ENCODE measurements at places on chromosomes 4 and X. TPM values are rescaled to one million over a fixed set of nuclear protein-coding genes. Genes with fewer than 3 reads are reported as not detected.

DNA sequence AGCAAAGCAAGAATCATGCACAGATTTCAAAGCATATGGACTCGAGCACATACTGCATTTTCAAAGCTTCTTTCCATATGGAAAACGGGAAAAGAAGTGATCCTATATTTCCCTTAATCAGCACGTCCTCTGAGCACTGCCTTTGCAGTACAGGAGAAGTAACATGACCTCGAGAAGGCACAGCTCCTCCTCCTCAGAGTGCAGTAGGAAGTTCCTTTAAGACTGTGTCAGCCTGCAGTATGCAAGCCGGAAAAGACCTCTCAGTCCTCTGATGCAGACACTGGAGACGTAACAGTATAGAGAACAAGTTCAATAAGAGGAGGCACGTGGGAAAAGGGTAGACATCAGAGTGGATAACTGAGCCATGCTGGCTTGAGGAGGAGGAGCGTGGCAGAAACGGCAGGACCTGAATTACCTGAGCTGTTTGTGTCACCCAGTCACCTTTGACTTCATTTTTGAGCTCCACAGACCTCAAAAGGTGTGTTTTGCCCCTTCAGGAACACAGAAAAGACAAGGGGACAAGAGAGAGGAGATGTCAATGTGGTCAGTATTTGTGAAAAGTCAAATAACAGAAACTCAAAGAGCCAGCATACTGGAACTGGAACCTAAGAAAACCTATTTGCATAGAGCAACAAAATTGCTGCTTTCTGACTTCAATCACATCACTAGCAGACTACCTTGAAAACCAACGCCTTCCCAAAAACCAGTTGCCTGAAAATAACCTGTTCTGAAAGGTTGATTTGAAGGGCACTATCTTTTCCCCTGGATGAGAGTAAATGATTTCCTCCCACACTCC lies 20.8 kb downstream of the IRF2 start:
- H3K36me3 ChIP-seq, result peaks cover 6% of the 10 kb centered on the region
- H3K27me3 ChIP-seq, result no peaks in the 10 kb centered on the region
- peak; percentile 20 for DNase-seq
- peak overlapping the region; percentile 42 for H3K27ac ChIP-seq
- peaks cover 18% of the 10 kb centered on the region for H3K4me1 ChIP-seq

DNA sequence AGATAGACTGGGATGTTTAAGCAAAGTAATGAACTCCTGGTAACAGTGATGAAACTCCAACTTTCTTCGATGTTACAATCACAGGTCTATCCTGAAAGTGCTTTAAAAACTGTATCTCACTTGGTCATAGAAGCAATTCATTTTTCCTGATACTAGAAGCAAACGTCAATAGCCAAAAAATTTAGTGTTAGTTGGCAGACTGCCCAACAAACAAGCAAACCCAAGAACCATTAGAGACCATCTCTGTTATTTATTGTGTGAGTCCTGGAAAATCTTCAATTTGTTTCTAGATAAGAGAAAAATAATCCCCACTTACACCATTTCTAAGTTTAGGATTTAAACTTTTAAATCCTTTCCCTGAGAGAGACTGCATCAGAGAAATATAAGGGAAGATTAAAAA lies 553.9 kb downstream of the INPP4B start:
- no peak overlapping the region for H3K4me3 ChIP-seq
- H3K27me3 ChIP-seq, result no peaks in the 10 kb centered on the region
- H3K4me1 ChIP-seq, result no peaks in the 10 kb centered on the region
- H3K36me3 ChIP-seq, result peaks cover 27% of the 10 kb centered on the region

DNA sequence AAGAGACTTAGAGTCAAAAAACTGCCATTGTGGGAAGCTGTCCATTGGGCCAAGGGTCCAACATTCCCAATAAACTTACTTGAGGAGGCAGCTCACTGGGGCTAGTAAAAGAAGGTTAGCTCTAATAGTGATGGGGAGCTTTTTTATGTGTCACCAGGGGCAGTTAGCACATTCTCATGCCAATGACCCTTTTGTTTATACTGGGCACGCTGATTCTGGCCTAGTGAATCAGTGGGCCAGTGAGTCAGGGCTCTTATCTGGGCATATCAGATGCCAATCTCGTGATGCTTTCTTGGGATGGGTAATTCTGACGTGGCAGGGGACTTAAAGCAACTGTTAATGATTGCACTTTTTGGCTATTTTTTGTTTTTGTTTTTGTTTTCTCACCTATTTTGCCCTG lies 27.8 kb downstream of the TCEAL1 start:
- no peaks in the 10 kb centered on the region for H3K36me3 ChIP-seq
- peaks cover 32% of the 10 kb centered on the region for H3K4me1 ChIP-seq
- no peak overlapping the region for H3K4me3 ChIP-seq
- H3K27me3 ChIP-seq, result no peaks in the 10 kb centered on the region
- peak; percentile 51 for DNase-seq
- H3K27ac ChIP-seq, result peak overlapping the region; percentile 52

DNA sequence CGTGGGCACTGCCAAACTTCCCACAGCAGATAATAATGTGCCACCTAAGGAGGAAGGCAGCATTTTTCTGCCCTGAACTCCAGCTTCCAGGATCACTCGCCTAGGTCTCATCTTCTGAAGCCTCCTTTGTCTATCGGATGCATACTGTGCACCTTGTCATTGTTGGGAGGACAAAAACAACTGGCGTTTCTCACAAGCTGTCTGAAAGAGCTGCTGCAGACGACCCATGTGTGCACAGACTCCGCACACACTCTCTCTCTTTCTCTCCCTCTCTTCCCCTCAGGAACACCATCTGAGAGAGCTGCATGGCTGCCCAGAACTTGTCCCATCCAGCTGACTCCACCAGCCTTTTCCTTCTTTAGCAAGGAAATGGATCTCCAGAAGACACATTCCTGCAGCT lies 83.0 kb downstream of the MAML3 start:
- no peak overlapping the region for H3K27ac ChIP-seq
- H3K4me1 ChIP-seq, result peaks cover 27% of the 10 kb centered on the region
- no peak overlapping the region for H3K4me3 ChIP-seq
- H3K27me3 ChIP-seq, result no peaks in the 10 kb centered on the region

- H3K4me1 ChIP-seq, result peaks cover 31% of the 10 kb centered on the region
- H3K27ac ChIP-seq, result peak overlapping the region; percentile 28
- H3K4me3 ChIP-seq, result no peak overlapping the region
- H3K36me3 ChIP-seq, result no peaks in the 10 kb centered on the region
Measured at GRCh38 chrX:42755815-42756214, 22.1 kb downstream of the PPP1R2C start.

GRCh38 chrX:4932790-4933189 lies 1219.3 kb upstream of the PRKX start:
- no peaks in the 10 kb centered on the region for H3K27me3 ChIP-seq
- H3K4me1 ChIP-seq, result peaks cover 7% of the 10 kb centered on the region
- no peak for DNase-seq
- no peak overlapping the region for H3K27ac ChIP-seq
- no peaks in the 10 kb centered on the region for H3K36me3 ChIP-seq

DNA sequence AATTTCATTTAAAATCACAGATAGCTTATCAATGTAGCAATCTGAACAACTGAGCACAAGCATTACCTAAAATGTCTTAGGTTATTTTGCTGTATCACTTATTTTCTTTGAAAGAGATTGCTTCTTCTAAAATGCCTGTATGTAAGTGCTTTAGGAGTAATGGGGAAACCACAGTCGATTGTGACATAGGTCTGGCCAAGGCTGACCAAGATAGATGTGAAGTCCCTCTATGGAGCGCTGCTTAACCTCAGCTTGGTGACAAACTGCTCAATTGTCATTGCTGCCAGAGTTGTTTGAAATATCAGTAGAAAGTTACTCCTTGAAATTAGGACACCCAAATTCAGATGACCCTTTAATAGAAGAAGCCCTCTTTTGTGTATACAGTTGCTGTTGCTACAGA lies 401.9 kb upstream of the NDST4 start:
- H3K4me3 ChIP-seq, result no peak overlapping the region
- no peaks in the 10 kb centered on the region for H3K4me1 ChIP-seq
- DNase-seq, result no peak

GRCh38 chr4:815464-816146 lies 10.3 kb downstream of the CPLX1 start:
- peaks cover 13% of the 10 kb centered on the region for H3K4me1 ChIP-seq
- no peak for DNase-seq
- H3K27me3 ChIP-seq, result peaks cover 46% of the 10 kb centered on the region
- H3K4me3 ChIP-seq, result no peak overlapping the region
- H3K27ac ChIP-seq, result no peak overlapping the region

DNA sequence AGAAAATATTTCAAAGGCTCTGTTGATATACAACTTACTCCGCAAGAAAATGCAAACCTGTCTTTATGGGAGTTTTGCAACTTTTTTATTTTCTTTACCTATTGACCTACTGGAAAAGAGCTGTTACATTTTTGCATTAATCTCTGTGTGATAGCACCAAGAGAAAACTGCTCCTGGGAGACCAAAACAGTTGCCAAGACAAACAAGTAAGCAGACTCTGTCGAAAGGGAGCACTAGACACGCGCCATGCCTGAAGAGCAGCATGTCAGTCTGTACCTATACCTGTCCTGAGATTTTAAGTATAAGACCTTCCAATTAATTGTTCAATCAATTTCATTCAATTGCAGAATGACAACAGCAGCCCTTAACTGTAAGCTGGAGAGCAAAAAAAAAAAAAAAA lies 56.0 kb upstream of the TECRL start:
- H3K4me3 ChIP-seq, result no peak overlapping the region
- no peaks in the 10 kb centered on the region for H3K36me3 ChIP-seq
- no peak overlapping the region for H3K27ac ChIP-seq
- H3K27me3 ChIP-seq, result no peaks in the 10 kb centered on the region
- DNase-seq, result no peak
- no peaks in the 10 kb centered on the region for H3K4me1 ChIP-seq

DNA sequence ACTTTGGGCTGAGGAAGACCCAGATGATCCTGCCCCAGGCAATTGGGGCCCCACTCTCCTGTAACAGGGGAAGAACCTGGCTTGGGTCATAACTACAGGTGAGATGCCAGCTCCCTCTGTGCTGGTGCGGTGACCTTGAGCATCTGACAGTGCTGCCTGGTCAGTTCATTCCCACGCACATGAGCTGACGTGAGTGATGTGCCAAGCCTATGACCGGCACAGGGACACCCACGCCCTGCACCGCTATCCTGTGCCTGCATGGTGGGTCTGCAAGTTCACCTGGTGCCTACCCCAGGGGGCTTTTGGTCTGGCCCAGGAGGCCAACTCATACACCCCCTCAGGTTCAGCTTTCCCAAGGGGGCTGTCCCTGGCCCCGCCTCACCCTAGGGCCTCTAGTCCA lies 123.7 kb upstream of the PSAPL1 start:
- H3K27me3 ChIP-seq, result peaks cover 42% of the 10 kb centered on the region
- H3K4me1 ChIP-seq, result no peaks in the 10 kb centered on the region
- H3K4me3 ChIP-seq, result no peak overlapping the region
- no peak for DNase-seq
- no peak overlapping the region for H3K27ac ChIP-seq

DNA sequence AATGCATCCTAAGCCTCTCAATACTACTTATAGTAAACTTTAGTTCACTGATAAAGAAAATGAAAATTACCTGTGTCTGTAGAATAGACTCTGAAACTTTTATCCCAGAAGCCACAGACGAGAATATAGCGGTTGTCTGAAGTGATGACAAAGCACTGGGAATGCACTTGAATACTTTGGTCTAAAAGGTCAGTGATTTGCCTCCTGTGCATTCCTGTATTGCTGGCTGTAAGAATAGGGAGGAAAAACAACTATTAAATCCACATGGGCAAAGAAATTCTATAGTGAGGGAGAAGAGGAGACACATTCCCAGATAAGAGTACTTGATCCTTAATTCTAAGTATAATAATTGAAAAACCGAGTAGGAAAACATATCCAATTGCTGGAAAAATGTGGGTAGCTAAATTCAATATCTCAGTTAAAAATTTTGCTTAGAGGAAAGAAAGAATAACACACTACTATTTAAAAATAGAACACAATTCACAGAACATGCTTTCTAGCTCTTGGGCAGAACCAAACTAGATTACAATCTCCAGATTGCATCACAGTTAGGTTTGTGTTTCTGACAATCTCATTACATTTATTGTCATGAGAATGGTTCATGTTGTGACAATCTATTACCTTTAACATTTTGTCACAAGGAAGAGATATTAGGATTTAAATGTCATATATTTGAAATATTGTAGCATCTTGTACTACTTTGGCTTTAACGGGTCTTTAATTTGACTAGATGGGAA lies 232.1 kb downstream of the DCLK2 start:
- no peak for DNase-seq
- no peak overlapping the region for H3K27ac ChIP-seq
- no peak overlapping the region for H3K4me3 ChIP-seq
- no peaks in the 10 kb centered on the region for H3K4me1 ChIP-seq
- H3K36me3 ChIP-seq, result no peaks in the 10 kb centered on the region
- no peaks in the 10 kb centered on the region for H3K27me3 ChIP-seq

- no peaks in the 10 kb centered on the region for H3K4me1 ChIP-seq
- DNase-seq, result no peak
- H3K4me3 ChIP-seq, result no peak overlapping the region
- H3K27ac ChIP-seq, result no peak overlapping the region
Measured at GRCh38 chr4:110589297-110589696, 33.6 kb downstream of the PITX2 start.

Gene MAGED4
- total RNA-seq, result 5.7 TPM

Gene EFHC2
- total RNA-seq, result 0.95 TPM

All from Calu3 (cell line).